ENCODE measurements at places on chromosomes 16 and 17.

- DNase-seq = no peak
Measured at GRCh38 chr17:72307836-72308235, 187.0 kb downstream of the SOX9 start.

DNA sequence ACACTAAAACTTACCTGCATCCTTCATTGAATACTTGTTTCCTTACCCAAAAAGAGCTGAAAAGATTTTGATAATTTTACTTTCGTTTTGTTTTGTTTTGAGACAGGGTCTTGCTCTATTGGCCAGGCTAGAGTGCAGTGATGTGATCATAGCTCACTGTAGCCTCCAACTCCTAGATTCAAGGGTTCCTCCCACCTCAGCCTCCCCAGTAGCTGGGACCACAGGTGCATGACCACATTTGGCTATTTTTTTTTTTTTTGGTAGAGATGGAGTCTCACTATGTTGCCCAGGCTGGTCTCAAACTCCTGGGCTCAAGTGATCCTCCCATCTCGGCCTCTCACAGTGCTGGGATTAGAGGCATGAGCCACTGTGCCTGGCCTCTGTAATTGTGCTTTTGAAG lies 10.0 kb upstream of the TCAP start:
- no peak for DNase-seq

GRCh38 chr16:81374550-81374949 lies 59.8 kb downstream of the GAN start:
- no peak for DNase-seq

DNA sequence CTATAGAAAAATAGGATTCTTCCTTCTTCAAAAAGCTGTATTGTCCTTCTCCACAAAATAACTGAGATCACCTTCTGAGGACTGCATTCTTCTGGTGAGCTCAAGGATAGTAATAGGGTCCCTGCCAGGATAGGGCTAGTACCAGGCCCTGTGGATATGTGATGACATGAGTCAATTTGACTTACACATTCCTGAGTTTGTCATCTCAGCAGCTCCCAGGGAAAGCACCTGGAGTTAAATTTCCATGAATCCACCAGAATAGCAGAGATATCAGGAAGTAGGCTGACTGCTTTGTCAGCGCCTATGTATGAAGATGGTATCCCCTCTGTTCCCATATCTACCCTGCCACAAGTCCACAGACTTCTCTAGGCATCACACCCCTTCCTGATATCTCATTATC lies 225.8 kb downstream of the PMP22 start:
- DNase-seq = no peak

GRCh38 chr17:21674242-21674731 lies 18.0 kb upstream of the KCNJ18 start:
- no peak for DNase-seq

All from activated CD4-positive, CD25-positive, alpha-beta regulatory T cell treated with anti-CD3 and anti-CD28 coated beads, Interleukin-2, amount 50 U/mL, for 16 hours (primary cell).